ENCODE measurements at places on chromosomes 2 and 18. TPM values are rescaled to one million over a fixed set of nuclear protein-coding genes. Genes with fewer than 3 reads are reported as not detected.

Gene ATP6V1C2
- total RNA-seq, result 0.29 TPM

Gene ARMC9
- total RNA-seq, result 14.8 TPM

Gene KCNS3
- 1.4 TPM for total RNA-seq

Gene NGEF
- 13.0 TPM for total RNA-seq

Gene NPHP1
- total RNA-seq, result 6.8 TPM
